Renal pelvis (tissue), 12 donors: ENCODE measurements at places on chromosomes 1 and 21. TPM values are rescaled to one million over a fixed set of nuclear protein-coding genes. Genes with fewer than 3 reads are reported as not detected.

Gene KDF1
- polyA plus RNA-seq, result 11.5 TPM

Gene MROH7
- polyA plus RNA-seq, result 16.0 TPM

GRCh38 chr1:76679534-76680152, 187.6 kb upstream of the ST6GALNAC5 start:
- DNase-seq, result no peak

DNA sequence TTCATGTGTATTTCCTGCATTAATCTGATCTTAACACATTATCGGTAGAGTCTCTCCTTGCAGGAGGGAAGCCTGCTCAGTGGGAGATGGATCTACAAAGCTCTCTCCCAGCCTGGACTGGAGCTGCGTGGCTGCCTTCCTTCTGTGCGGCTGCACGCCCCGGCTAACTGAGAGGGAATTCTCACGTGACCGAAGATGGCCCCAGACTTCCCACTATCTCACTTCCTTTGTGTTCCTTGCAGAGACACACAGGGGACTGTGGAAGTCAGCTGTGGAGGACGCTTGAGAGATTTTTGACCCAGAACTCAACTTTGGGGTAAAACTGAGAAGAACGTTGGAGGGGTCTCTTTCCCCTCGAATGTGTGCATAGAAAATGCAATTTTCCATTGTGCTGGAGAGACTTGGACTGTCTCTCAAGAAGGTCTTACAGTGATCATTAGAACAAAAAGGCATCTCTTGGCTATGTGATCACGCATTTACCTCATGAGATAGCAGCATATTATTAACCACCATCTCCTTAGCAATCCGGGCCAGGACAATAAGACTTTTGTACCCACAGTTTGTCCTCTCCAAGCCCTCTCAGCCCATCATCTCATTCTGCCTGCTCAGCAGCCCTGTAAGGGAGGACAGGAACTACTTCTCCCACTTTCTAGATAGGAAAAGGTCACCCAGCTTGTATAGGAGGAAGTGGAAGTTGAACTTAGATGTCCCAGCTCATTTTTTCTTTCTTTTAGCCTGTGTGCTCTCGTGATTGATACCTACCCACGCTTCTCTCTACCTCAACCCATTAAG, 49.3 kb upstream of the TARBP1 start:
- DNase-seq, result no peak

Gene CFAP141
- polyA plus RNA-seq, result not detected
